A549 treated with CpdA at 1 μM for 4 hours (cell line): ENCODE measurements at places on chromosomes 2 and 18. TPM values are rescaled to one million over a fixed set of nuclear protein-coding genes. Genes with fewer than 3 reads are reported as not detected.

The DSG2 gene
- total RNA-seq, result 44.3 to 72.4 TPM (median 63.4 TPM) in 5 replicates

The SNRPD1 gene
- total RNA-seq, result 161 to 191 TPM (median 173 TPM) in 5 replicates

The GTF2A1L gene
- not detected in 5 replicates for total RNA-seq

The RMDN2 gene
- total RNA-seq, result 4.2 to 6.2 TPM (median 5.3 TPM) in 5 replicates

The SLC9A4 gene
- not detected in 5 replicates for total RNA-seq

The KCMF1 gene
- 81.8 to 102 TPM (median 92.5 TPM) in 5 replicates for total RNA-seq

The DSEL gene
- total RNA-seq, result 0.28 to 0.44 TPM (median 0.37 TPM) in 5 replicates
